ENCODE measurements at places on chromosomes 6 and 20.

DNA sequence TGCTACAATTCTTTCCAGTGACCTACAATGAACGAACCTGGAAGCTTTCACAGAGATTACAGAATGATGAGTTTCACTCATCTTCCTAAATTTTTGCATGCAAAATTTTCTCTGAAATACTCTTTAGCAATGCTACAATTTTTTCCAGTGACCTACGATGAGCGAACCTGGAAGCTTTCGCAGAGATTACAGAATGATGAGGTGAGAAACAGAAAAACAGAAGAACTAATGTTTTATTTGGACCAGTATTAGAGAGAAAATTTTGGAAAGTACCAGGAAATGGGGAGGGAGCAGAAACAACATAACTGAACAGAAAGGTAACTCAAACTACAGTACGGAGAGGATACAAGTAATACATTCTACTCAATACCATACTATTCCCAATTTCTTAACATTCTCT lies 75.0 kb downstream of the IBTK start:
- H3K4me3 ChIP-seq = no peak overlapping the region
- DNase-seq = no peak
- H3K4me1 ChIP-seq = no peaks in the 10 kb centered on the region

DNA sequence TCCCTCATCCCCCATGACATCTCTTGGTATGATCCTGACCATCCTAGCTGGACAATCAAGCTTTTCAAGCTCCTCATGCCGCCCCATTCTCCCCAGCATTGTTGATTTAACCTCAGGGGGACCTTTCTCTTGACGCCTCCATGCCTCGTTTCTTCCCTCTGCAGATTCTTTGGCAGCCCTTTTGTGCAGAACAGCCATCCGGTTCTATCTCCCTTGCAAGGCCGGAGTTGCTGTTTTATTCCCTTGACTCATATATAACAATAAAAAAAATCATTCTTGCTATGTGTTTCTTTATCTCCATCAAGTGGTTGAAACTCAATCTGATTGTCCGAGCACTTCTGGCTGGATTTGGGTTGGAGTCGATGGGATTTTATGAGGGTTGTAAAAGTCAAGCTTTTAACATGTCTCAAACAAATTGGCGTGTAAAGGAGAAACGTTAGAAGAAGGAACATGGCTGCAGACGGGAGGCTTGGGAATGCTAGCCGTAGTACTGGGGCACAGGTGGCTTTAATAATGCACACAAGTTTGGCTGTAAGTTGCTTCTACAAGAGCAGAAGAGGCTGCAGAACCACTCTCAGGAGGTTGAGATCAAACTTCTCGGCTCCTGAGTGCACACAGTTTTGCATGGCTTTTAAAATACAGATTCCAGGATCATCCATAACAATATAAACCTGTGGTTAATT lies 3.9 kb upstream of the SULF2 start:
- H3K4me3 ChIP-seq = no peak overlapping the region
- no peaks in the 10 kb centered on the region for H3K36me3 ChIP-seq
- no peak overlapping the region for H3K27ac ChIP-seq
- no peaks in the 10 kb centered on the region for H3K4me1 ChIP-seq
- H3K27me3 ChIP-seq = peaks cover 6% of the 10 kb centered on the region
- DNase-seq = no peak

GRCh38 chr6:43812850-43813578 lies 43.0 kb downstream of the VEGFA start:
- H3K4me3 ChIP-seq = no peak overlapping the region
- no peak overlapping the region for H3K27ac ChIP-seq
- no peaks in the 10 kb centered on the region for H3K27me3 ChIP-seq
- H3K36me3 ChIP-seq = no peaks in the 10 kb centered on the region
- no peak for DNase-seq
- peaks cover 8% of the 10 kb centered on the region for H3K4me1 ChIP-seq

GRCh38 chr6:105536961-105537360 lies 134.1 kb upstream of the PREP start:
- no peaks in the 10 kb centered on the region for H3K4me1 ChIP-seq
- no peak for DNase-seq
- H3K4me3 ChIP-seq = no peak overlapping the region
- H3K36me3 ChIP-seq = no peaks in the 10 kb centered on the region
- H3K27ac ChIP-seq = no peak overlapping the region

GRCh38 chr6:40848038-40848437 lies 191.0 kb downstream of the UNC5CL start:
- DNase-seq = no peak
- no peaks in the 10 kb centered on the region for H3K4me1 ChIP-seq
- no peaks in the 10 kb centered on the region for H3K27me3 ChIP-seq
- no peak overlapping the region for H3K27ac ChIP-seq

DNA sequence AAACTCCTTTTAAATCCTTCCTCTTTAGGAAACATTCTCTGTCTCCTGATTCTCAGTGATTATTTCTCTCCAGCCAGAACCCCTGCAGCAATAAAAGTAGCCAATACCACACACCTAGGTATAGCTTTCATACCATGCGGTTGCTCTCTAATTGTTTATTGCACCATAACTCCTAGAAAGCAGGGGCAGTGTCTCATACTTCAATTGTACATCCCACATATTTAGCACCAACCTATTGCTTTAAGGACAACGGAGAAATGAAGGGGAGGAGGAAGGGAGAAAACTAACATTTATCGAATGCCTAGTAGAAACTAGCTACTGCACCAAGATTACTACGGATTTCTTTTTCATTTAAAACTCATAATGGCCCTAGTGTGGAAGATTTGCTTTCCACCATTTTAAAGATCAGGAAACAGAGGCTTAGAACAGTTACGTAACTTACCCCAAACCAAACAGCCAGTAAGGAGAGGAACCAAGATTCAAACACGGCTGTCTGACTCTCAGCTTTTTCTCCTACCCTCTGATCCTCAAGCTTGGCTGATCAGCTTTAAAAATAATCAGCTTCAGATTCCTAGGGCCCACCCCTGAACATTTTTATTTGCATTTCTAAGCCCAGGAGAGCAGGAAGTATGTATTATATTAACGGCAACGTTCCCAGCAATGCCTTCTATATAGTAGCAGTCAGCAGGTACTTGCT lies 43.4 kb upstream of the ATXN1 start:
- H3K4me3 ChIP-seq = no peak overlapping the region
- no peaks in the 10 kb centered on the region for H3K4me1 ChIP-seq
- no peak overlapping the region for H3K27ac ChIP-seq
- no peaks in the 10 kb centered on the region for H3K27me3 ChIP-seq
- H3K36me3 ChIP-seq = no peaks in the 10 kb centered on the region
- DNase-seq = no peak

DNA sequence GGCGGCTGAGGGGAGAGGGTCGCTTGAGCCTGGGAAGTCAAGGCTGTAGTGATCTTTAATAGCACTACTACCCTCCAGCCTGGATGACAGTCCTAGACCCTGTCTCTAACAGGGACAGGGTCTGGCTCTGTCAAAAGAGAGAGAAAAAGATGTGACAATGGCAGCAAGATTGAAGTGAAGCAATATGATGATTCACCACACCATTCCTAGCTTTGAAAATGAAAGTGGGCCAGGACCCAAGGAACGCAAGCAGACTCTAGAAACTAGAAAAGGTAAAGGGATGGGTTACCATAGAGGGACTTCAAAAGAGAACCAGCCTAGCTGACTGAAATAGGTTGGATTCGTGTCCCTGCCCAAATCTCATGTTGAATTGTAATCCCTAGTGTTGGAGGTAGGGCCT lies 426.9 kb downstream of the HTR1B start:
- no peak for DNase-seq
- no peaks in the 10 kb centered on the region for H3K27me3 ChIP-seq
- no peaks in the 10 kb centered on the region for H3K36me3 ChIP-seq
- no peaks in the 10 kb centered on the region for H3K4me1 ChIP-seq
- no peak overlapping the region for H3K4me3 ChIP-seq

DNA sequence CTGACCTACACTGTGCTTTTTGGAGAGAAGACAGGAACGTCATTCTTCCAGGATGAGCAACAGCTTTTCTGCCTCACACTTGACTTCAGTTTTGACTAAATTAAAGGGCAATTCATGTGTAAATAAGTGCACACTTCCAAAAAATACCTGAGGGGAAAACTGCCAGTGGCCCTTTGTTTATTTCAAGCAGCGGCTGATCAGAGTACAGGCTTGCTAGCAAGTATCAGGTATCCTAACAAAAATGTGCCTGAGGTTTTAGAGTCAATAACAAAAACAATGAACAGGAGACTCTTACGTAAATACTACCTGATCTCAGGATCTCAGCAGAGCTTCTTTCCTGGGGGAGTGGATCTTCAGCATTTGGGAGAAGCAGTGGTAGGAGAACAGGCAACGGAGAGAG lies 12.4 kb downstream of the LY86 start:
- H3K4me3 ChIP-seq = no peak overlapping the region
- no peaks in the 10 kb centered on the region for H3K4me1 ChIP-seq
- H3K27ac ChIP-seq = no peak overlapping the region
- no peaks in the 10 kb centered on the region for H3K27me3 ChIP-seq
- no peaks in the 10 kb centered on the region for H3K36me3 ChIP-seq

- H3K27me3 ChIP-seq = no peaks in the 10 kb centered on the region
- DNase-seq = no peak
- H3K36me3 ChIP-seq = no peaks in the 10 kb centered on the region
- H3K4me3 ChIP-seq = no peak overlapping the region
- H3K4me1 ChIP-seq = no peaks in the 10 kb centered on the region
Observed at GRCh38 chr6:113733381-113733780, 123.8 kb upstream of the MARCKS start.

DNA sequence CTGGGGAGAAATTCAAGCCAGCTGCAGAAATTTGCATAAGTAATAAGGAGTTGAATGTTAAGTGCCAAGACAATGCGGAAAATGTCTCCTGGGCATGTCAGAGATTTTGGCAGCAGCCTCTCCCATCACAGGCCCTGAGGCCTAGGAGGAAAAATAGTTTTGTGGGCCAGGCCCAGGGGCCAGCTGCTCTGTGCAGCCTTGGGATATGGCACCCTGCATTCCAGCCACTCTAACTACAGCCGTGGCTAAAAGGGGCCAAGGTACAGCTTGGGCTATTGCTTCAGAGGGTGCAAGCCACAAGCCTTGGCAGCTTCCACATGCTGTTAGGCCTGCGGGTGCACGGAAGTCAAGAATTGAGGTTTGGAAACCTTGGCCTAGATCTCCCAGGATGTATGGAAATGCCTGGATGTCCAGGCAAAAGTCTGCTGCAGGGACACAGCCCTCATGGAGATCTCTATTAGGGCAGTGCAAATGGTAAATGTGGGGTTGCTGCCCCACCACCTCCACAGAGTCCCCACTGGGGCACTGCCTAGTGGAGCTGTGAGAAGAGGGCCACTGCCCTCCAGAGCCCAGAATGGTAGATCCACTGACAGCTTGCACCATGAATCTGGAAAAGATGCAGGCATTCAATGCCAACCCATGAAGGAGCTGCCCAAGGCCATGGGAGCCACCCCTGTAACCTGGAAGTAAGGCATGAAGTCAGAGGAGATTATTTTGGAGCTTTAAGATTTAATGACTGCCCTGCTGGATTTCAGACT lies 126.5 kb downstream of the DTNBP1 start:
- no peaks in the 10 kb centered on the region for H3K36me3 ChIP-seq
- H3K4me1 ChIP-seq = no peaks in the 10 kb centered on the region
- no peak overlapping the region for H3K27ac ChIP-seq
- H3K4me3 ChIP-seq = no peak overlapping the region
- no peaks in the 10 kb centered on the region for H3K27me3 ChIP-seq
